Epithelial cell of proximal tubule (primary cell): ENCODE measurements at places on chromosomes 3 and 15. TPM values are rescaled to one million over a fixed set of nuclear protein-coding genes. Genes with fewer than 3 reads are reported as not detected.

DNA sequence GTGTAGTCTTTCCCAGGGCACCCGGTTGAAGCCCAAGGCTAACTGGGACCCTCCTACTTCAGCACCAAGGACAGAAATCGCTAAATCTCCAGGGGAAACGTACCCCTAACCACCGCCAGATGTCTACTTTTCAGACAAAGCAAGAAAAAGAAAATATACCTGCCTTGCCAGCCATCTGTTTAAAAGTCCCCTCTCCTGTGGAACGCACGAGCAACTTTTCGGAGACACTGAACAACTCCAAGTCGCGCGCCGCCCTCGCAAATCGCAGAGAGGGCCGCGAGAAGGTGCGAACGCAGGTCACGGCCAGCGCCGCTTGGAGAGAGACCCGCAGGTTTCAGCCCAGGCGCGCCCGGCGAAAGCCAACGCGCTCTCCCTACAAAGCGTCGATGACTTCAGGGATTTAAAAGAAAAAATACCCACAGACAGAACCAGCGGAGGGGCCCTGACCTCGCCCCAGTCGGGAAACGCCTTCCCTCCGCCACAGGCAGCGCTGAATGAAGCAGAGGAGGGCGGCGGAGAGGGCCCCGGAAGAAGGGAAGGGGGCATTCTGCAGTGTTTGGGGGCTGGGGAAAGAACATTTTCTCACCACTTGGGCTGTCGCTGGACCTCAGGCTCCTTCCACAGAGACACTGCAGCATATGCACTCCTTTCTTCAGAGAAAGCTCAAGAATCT is 213.1 kb downstream of the FGF12 start:
- no peak for DNase-seq

GRCh38 chr3:119322835-119323722 is 28.9 kb downstream of the ARHGAP31 start:
- DNase-seq: no peak

The SLC22A14 gene
- not detected in 2 replicates for total RNA-seq

DNA sequence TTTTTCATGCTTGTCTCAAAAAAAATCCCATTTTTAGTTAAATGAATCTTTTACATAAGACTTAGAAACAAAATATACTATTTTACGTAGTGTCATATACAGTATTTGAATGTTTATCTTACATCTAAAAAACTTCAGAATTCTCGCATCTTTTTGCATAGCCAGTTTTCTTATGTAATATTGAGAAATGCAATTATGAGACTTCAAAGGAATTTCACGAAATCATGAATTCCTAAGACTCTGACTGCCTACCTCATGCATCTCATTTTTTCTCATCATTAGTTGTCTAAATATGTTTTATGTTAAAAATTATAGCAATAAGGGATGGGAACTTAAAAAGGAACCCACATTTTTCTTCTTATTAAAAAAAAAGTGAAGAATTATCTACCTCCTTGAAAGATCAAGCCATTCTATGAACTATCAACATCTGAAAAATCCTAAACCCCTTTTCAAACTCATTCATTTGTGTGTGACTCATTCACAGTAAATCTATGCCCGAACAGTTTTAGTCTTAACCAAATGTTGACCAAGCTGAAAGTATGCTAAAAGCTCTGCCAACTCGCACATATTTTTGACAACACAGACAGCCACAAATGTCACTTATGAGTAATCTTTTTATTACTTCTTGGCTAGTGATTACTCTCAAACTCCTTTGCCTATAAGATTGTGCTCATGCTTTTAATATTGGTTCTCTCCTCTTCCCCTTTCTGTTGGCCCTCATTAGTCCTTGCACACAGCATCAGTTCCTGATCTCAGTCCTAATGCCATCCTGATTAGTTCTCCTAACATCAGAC is 115.9 kb downstream of the DCLK3 start:
- peak; percentile 72 for DNase-seq

GRCh38 chr3:197030379-197031314 is 1.0 kb upstream of the MELTF start:
- no peak for DNase-seq

DNA sequence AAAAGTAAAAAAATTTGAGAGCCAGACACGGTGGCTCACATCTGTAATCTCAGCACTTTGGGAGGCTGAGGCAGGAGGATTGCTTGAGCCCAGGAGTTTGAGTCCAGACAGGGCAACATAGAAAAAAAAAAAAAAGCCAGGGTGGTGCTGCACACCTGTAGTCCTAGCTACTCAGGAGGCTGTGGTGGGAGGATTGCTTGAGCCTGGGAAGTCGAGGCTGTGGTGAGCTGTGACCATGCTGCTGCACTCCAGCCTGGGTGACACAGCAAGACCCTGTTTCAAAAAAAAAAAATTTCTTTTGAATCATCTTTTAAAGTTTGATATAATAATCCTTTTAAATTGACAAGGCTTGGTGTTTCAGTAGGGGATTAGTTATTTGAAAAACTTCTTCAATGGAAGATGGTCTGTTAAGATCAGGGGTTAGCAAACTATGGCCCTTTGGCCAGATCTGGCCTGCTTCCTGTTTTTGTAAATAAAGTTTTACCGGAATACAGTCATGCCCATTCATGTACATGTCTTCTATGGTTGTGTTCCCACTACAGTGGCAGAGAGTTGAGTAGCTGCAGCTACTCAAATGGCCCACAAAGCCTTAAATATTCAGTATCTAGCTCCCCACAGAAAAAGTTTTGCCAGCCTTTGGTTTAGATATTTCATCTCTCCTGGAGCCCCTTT is 28.9 kb downstream of the CDAN1 start:
- no peak for DNase-seq

GRCh38 chr3:47425959-47426358 is 45.1 kb downstream of the PTPN23 start:
- DNase-seq: no peak
